Stimulated activated CD8-positive, alpha-beta memory T cell treated with anti-CD3 and anti-CD28 coated beads, Interleukin-2, amount 100 ng/mL, for 48 hours (primary cell): ENCODE measurements at places on chromosomes 1 and 21.

DNA sequence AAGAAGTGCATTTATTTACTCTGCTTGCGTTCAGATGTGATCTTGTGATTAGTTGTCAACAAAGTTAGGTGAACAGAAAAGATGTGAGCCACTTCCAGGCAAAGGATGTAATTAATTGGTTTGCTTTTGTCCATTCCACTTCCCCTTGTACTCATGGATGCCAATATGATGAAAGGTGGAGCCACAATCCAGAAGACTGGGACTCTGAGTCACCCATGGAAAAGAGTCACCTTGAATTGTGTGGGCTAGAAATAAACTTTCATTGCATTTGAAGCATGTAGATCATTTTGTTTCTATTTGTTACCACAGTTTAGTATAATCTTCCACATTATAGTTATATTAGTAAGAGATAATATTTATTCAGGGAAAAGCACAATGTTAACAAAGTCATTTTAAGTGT lies 684.2 kb downstream of the LTN1 start:
- DNase-seq: no peak

DNA sequence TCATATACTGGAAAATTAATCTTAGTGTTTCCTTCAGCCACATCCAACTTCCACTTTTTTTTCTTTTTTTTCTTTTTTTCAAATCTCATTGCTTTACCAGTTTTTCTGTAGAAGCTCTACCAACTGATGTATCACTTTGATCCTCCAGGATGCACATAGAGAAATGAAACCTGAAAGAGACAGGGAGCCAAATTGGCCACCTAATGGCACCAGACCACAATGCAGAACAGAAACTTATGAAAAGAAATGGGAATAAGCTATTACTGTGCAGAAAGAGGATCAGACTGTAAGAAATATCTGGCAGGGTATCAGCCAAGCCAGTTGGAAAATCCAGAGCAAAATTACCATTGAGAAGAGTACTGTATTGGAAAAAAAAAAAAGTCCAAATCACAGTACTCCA lies 1514.2 kb downstream of the MRPL39 start:
- DNase-seq: no peak

GRCh38 chr1:78060857-78061563 lies 15.2 kb downstream of the GIPC2 start:
- DNase-seq: no peak

- DNase-seq: no peak
Measured at GRCh38 chr1:36595349-36595748, 112.6 kb upstream of the CSF3R start.

GRCh38 chr1:84133479-84133878 lies 10.6 kb upstream of the PRKACB start:
- no peak for DNase-seq

DNA sequence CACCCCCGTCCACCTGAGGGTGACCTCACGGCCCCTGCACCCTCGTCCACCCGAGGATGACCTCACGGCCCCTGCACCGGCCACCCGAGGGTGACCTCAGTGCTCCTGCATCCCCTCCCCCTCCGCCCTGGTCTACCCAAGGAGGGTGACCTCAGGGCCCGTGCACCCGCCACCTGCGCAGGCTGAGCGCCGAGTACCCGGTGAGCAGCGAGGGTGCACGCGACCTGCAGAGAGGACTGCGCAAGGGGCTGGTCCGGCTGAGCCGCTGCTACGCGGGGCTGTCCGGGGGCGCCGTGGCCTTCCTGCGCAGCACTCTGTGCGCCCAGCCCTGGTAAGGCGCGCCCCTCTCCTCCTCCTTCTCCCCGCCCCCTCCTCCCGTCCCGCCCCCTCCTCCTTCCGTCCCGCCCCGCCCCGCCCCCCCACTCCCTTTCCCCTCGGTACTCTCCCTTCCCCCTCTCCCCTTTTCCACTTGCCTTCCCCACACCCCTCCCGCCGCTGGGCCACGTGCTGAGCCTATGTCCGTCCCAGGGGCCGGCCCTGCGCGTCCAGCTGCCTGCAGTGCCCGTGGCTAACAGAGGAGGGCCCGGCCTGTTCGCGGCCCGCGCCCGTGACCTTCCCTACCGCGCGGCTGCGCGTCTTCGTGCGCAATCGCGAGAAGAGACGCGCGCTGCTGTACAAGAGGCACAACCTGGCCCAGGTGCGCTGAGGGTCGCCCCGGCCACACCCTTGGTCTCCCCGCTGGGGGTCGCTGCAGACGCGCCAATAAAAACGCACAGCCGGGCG lies 28.4 kb downstream of the TRIM11 start:
- peak; percentile 52 for DNase-seq

GRCh38 chr1:145716641-145717345 lies 2.5 kb upstream of the CD160 start:
- DNase-seq: no peak

- DNase-seq: peak; percentile 75
Measured at GRCh38 chr1:6246497-6247467, 2.8 kb downstream of the HES3 start.

DNA sequence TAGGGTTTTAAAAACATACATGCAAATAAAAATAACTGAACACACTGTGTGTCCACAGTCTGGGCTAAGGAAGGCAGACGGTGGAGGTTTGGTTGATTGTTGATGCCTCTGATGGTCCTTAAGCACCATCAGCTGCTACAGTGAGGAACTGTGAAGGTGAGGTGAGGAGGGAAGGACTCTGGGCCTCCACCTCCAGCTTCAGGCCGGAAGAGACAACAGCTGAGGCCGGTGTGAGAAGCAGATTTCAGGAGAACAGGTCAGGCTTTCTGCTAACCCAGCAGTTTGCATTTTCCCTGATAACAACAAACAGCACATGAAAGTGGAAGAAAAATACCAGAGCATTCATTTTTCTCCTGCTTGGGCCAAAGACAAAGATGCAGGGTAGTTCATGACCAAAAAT lies 189.9 kb upstream of the AJAP1 start:
- no peak for DNase-seq

- no peak for DNase-seq
Measured at GRCh38 chr1:17621691-17622090, 82.2 kb downstream of the ARHGEF10L start.

- no peak for DNase-seq
Measured at GRCh38 chr1:203564024-203564423, 62.6 kb upstream of the ATP2B4 start.
